ENCODE measurements at places on chromosomes 1 and 21. TPM values are rescaled to one million over a fixed set of nuclear protein-coding genes. Genes with fewer than 3 reads are reported as not detected.

KCNH1 gene
- total RNA-seq: not detected

RAVER2 gene
- 28.5 TPM for total RNA-seq

- no peak for DNase-seq
These were observed 326.7 kb upstream of the RGS18 start for GRCh38 chr1:191831572-191831971.

DNA sequence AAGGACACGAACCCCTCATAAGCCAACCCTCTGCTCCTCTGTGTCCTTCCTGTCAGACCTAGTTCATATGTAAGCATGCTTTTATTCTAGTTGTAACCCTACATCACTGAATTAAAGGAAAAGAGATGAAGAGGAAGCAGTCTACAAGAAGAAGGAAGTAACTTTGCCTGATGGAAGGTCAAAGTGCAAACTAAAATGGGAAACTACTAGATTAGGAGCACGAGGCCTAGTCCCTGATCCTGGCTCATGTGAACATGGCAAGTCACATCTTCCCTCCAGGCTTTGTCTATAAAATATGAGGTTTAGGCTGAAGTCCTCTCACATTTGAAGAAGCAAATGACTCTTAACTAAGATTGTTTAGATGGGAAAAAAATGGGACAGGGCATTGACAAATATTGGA is 13.2 kb downstream of the ZMYND12 start:
- no peak for DNase-seq

DNA sequence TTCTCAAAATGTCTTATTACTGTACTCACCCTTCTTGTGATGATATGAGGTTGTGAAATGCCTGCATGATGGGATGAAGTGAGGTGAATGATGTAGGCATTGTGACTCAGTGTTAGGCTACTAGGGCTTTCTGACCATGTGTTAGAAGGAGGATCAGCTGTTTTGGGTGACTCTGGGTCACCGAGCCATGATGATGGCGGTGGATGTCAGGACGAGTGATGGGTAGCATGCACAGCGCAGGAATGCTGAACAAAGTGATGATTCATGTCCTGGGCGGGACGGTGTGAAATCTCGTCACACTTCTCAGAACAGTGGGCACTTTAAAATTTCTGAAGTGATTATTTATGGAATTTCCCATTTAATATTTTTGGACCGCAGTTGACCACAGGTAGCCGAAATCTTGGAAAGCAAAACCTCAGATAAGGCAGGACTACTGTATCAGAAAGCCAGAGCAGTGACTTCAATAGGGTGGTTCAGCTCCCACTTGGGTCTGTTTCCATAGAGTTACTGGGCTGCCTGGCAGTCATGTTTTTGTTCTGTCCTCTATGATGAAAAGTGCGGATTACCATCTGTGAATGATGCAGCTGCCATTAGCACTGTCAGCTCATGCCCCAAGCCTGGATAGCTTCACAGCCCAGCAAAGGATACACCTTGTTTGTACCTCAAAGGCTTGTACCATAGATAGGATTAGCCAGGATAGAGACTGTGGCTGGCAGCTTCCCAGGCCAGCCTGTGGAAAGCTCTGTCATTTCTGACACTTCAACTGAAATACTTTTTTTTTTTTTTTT is 26.6 kb downstream of the IL6R start:
- DNase-seq: peak; percentile 64

DNA sequence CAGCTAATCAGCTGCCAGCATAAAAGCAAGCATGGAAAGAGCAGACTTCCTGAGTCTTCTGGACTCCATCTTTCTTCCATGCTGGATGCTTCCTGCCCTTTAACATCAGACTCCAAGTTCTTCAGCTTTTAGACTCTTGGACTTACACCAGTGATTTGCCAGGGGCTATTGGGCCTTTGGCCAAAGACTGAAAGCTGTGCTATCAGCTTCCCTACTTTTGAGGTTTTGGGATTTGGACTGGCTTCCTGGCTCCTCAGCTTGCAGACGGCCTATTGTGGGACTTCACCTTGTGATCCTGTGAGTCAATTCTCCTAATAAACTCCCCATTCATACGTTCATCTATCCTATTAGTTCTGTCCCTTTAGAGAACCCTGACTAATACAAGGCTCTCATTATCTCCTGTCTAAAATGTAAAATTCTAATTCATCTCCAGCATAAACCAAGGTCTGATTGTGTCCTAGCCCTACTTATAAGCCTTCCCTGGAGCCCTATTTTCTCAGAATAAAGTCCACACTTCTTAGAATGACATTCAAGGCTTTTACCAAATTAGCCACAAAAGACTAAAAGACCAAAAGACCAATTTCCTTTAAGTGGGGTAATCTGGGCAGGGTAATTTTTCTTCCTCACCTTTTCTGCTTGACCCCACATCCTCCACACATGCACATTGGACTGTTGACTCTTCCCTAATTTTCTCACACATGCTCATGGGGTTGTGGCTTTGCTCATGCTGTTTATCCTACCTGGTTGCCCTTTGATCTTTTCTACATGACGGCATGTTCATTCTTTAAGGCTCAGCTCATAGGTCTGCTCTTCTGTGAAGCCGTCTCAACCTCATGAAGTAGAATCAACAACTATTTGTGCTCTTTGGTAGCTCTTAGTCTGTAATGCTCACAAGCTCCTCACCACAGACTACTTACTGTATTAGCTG is 18.1 kb upstream of the ENAH start:
- no peak for DNase-seq

DNA sequence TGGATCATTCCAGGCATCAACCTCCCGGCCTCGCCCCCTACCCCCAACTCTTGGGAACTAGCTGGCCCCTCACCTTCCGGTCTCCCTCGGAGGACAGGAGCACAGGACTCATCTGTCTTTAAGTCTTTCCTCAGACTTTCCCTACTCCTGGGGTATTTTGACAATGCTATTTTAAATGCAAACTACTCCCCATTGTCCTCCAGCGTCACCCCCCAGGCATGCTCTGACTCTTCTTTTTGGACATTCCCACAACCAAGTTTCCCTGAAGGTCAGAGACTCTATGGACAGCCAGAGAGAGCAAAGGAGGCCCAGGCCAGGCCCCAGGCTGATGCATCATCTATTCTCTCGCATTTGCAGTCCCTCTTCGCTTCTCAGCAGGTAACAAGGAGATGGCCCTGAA is 424.3 kb downstream of the PCP4 start:
- no peak for DNase-seq
